Esophagus squamous epithelium (tissue), 5 donors: ENCODE measurements at places on chromosomes 12 and 14. TPM values are rescaled to one million over a fixed set of nuclear protein-coding genes. Genes with fewer than 3 reads are reported as not detected.
A peak's percentile ranks its signal among the peaks of the same experiment; 100 is the strongest.

GLT1D1 gene
- total RNA-seq = 0.75 TPM

GRCh38 chr14:35285168-35286002 is 6.8 kb upstream of the PSMA6 start:
- H3K36me3 ChIP-seq = no peaks in the 10 kb centered on the region
- H3K4me1 ChIP-seq = no peaks in the 10 kb centered on the region

- DNase-seq = no peak
- H3K4me3 ChIP-seq = no peak overlapping the region
- no peaks in the 10 kb centered on the region for H3K27me3 ChIP-seq
Measured at GRCh38 chr14:44649061-44649460, 142.0 kb upstream of the FSCB start.

KRT73 gene
- not detected for total RNA-seq

DNA sequence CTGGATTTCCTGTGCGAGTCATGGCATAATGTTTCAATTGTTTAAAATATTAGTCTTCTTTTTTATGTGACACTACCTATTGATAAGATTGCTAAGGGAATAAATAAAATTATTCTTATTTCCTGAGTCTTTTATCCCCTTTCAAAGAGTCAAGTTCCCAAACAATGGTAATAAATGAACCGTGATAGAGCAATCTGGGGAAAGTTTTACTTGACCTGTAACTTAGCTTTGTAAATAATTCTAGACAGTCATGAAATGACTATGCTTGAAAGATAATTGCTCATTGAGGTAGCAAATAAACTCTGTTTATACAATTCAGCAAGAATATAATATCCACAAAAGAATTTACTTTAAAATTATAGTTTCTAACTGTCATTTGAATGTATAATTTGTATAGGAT is 82.1 kb downstream of the TSPAN8 start:
- no peaks in the 10 kb centered on the region for H3K4me1 ChIP-seq
- no peak overlapping the region for H3K4me3 ChIP-seq
- H3K36me3 ChIP-seq = no peaks in the 10 kb centered on the region

DNA sequence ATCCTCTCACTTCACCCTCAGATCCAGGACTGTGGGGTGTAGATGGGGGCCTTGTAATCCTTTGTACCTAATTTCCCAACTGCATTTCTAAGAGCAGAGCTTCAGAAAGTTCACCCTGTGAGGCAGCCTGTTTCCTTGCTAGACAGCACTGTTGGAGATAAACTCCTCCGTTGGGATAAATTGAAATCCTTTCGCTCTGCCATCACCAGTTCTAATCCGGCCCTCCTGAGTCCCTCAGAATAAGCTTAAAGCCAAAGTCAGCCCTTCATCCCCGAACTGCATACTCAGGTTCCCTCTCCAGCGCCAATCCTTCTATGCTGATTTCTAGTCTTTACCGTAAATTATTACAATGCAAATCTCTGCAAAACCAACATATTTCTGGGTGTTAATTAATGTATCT is 114.7 kb downstream of the PRMT8 start:
- peaks cover 8% of the 10 kb centered on the region for H3K4me1 ChIP-seq
- H3K27me3 ChIP-seq = no peaks in the 10 kb centered on the region
- no peak overlapping the region for H3K4me3 ChIP-seq
- no peak for DNase-seq
- H3K36me3 ChIP-seq = no peaks in the 10 kb centered on the region

EML5 gene
- total RNA-seq = 0.82 TPM

DNA sequence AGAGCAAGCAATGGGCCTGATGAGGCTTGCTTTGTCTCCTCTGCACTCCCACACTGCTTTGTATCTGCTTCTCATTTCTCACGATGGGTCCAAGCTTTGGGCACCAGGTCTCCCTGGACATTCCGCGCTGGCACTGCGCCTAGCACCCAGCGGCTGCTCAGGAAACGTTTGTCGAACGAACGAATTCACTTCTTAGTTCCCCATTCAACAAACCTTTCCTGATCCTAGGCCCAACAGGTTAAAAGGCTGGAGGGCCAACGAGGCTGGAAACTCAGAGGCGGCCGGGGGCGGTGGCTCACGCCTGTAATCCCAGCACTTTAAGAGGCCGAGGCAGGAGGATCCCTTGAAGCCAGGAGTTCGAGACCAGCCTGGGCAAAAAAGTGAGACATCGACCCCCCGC is 1.0 kb upstream of the GLRX5 start:
- no peaks in the 10 kb centered on the region for H3K36me3 ChIP-seq
- H3K4me3 ChIP-seq = peak overlapping the region; percentile 99
- peak overlapping the region; percentile 91 for H3K27ac ChIP-seq
- no peak for DNase-seq
- no peaks in the 10 kb centered on the region for H3K27me3 ChIP-seq

FAM181A gene
- total RNA-seq = not detected

DNA sequence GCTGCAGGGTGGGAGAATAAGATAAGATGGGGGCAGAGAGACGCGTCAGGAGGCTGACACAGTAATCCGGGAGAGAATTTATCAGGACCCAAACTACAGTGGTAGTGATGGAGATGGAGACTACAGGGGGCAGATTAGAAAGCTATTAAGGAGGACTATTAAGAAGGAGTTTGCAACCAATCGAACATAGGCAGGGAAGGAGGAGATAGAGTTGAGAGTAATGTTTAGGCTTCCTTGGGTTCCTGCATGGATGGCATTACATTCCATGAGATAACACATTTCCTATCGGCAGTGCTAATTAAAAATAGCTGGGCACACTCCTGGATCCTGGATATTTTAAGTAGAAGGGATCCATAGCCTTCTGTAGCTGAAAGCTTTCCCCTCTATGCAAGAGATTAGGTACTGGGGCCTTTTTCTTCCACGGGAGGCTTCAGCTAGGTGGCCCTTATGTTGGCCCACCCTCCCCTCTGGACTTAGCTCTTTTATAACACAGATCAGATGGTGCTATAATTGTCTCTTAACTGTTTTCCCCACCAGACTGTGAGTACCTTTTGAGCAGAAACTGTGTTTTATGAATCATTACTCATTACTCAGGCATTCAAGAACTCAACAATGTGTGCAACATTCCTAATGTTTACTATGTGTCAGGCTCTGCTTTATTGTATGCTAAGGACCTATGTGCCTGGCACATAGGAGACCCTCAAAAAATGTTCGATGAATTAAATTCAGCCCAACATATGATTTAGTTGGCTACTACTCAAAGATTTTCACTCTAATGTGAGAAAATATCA is 113.0 kb downstream of the RMST start:
- H3K27me3 ChIP-seq = no peaks in the 10 kb centered on the region
- no peaks in the 10 kb centered on the region for H3K36me3 ChIP-seq
- H3K27ac ChIP-seq = no peak overlapping the region
- no peaks in the 10 kb centered on the region for H3K4me1 ChIP-seq
- DNase-seq = no peak
- H3K4me3 ChIP-seq = no peak overlapping the region

DNA sequence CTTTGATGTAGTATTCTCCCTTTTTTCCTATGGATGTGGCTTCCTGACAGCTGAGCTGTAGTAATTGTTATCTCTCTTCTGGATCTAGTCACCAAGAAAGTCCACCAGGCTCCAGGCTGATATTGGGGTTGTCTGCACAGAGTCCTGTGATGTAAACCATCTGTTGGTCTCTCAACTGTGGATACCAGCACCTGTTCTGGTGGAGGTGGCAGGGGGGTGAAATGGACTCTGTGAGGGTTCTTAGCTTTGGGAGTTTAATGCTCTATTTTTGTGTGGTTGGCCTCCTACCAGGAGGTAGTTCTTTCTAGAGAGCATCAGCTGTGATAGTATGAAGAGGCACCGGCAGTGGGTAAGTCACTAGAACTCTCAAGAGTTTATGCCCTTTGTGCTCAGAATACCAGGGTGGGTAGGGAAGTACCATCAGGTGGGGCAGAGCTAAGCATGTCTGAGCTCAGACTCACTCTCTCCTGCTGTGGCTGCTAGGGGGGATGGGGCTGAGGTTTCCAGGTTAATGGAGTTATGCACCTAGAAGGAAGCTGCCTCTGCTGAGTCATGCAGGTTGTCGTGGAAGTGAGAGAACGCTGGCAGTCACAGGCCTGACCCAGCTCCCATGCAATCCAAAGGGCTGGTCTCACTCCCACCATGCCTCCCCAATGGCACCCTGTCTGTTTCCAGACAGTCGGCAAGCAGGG is 3.0 kb upstream of the TAS2R14 start:
- no peaks in the 10 kb centered on the region for H3K27me3 ChIP-seq
- no peak for DNase-seq
- peaks cover 3% of the 10 kb centered on the region for H3K4me1 ChIP-seq
- no peaks in the 10 kb centered on the region for H3K36me3 ChIP-seq

- no peaks in the 10 kb centered on the region for H3K36me3 ChIP-seq
- H3K27me3 ChIP-seq = no peaks in the 10 kb centered on the region
- DNase-seq = no peak
- H3K27ac ChIP-seq = no peak overlapping the region
- no peak overlapping the region for H3K4me3 ChIP-seq
- H3K4me1 ChIP-seq = no peaks in the 10 kb centered on the region
Measured at GRCh38 chr14:83960832-83961512, 1569.0 kb upstream of the FLRT2 start.

GRCh38 chr12:12491606-12492005 is 71.1 kb downstream of the DUSP16 start:
- DNase-seq = no peak
- no peak overlapping the region for H3K4me3 ChIP-seq
- H3K27ac ChIP-seq = no peak overlapping the region
- peaks cover 14% of the 10 kb centered on the region for H3K4me1 ChIP-seq
- no peaks in the 10 kb centered on the region for H3K27me3 ChIP-seq

DNA sequence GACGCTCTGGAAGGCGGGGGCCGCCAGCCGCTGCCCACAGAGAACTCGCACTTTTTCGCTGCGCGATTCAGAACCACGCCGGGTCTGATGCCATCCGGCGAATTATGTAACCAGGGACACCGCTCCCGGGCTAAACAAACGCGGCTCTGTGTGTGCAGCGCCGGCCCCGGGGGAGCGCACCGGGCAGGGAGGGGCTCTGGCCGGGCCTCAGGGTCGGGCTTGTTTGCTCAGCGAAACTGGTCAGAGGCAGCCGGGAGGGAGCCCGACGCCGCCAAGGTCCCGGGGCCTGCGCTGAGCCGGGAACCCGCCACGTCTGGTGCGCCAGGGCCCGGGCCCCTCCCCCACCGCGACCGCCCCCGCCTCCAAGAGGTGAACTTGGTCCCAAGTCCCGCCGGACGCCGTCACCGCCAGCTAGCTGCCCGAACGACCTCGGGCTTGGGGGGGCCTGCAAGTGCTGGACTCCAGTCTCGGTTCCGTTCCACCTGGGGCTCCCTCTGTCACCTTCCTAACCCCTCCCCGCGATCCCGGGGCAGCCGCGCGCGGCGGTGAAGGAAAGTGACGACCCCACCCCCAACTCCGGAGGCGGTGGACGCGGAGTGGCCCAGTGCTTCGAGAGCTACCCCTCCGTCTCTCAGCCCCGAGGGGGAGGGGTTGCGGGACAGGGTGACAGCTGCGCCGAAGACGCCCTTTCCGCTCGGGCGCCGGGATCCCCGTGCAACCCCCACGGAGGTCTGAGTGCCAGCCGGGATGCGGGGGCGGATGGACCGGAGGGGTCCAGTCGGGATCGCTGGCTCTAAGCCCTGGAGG is 848 bp downstream of the CTDSP2 start:
- no peaks in the 10 kb centered on the region for H3K27me3 ChIP-seq
- H3K4me1 ChIP-seq = peaks cover 30% of the 10 kb centered on the region
- peak overlapping the region; percentile 100 for H3K27ac ChIP-seq
- no peak for DNase-seq
- H3K4me3 ChIP-seq = peak overlapping the region; percentile 92

DNA sequence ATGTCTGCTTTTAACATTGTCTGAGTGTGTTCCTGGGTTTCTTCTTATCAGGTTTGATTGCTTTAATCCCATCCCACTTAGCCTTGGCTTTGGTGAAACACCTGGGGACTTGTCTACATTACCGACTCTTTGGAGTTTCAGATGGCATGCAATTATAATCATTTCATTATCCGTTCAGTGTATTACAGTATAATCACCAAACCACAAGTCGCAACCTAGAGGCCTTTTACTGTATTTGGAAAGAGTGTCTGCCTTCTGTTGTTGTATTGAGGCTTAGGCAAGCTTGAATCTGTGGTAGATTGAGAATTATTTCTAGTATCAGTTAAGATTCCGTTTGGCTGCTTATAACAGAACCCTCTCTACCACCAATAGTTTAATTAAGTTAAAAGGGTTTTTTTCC is 103.9 kb downstream of the TGFB3 start:
- no peak overlapping the region for H3K4me3 ChIP-seq
- H3K4me1 ChIP-seq = peaks cover 3% of the 10 kb centered on the region
- no peak overlapping the region for H3K27ac ChIP-seq

DNA sequence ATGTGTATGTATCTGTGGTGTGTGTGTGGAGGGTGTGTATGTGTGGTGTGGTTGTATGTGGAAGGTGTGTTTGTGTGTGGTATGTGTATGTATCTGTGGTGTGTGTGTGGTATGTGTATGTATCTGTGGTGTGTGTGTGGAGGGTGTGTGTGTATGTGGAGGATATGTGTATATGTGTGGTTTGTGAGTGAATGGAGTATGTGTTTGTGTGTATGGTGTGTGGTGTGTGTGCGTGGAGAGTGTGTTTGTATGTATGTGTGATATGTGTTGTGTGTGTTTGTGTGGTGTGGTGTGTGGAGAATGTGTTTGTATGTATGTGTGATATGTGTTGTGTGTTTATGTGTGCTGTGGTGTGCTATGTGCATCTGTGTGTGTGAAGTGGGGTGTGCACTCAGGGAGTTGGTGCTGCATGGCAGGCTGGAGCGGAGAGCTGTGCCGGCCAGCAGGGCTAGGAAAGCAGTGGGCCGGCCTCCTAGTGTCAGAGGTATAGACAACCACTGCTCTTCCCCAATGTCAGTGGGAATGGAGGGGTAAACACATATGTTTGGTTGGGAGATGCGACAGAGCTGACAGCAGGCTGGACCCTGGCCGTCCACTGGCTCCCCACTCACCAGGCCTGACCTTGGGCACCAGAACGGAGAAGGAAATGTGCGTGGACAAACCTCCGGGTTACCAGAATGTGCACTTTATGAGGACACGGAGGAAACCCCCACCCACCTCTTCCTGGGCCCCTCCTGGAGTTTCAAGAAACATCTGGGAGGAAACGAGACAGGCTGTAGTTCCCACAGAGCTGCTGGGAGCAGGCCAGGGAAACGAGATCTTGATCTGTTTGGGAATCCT is 60.7 kb downstream of the CLMN start:
- no peak overlapping the region for H3K4me3 ChIP-seq
- no peak overlapping the region for H3K27ac ChIP-seq
- H3K27me3 ChIP-seq = no peaks in the 10 kb centered on the region
- no peaks in the 10 kb centered on the region for H3K36me3 ChIP-seq

TSHR gene
- not detected for total RNA-seq

DNA sequence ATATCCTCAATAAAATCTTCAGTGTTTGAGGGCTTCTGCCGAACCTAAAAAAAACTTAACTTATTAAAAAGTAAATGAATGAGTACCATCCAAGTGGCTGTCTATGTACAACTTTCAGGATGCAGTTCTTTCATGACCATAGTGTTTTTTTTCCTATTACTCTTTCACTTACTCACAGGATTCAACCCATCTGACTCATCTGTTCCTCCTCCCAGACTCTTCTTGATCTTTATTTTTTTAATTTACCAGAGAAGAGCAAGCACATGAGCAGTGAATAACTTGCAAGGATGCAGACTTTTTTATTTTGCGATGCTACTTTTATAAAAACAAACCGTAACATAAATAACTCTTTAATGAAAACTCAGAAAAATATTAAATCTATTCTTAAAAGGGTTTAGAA is 24.5 kb downstream of the RECQL start:
- H3K4me3 ChIP-seq = no peak overlapping the region
- no peak for DNase-seq
- H3K36me3 ChIP-seq = peaks cover 99% of the 10 kb centered on the region
- no peaks in the 10 kb centered on the region for H3K27me3 ChIP-seq
